ENCODE measurements at places on chromosomes 1 and 21. TPM values are rescaled to one million over a fixed set of nuclear protein-coding genes. Genes with fewer than 3 reads are reported as not detected.

The NBPF20 gene
- total RNA-seq: 3.9 TPM

The L1TD1 gene
- total RNA-seq: not detected

The FGR gene
- not detected for total RNA-seq

The APCS gene
- not detected for total RNA-seq

The PTPRC gene
- not detected for total RNA-seq

The C1orf185 gene
- not detected for total RNA-seq

The TP73 gene
- total RNA-seq: 0.58 TPM

The TIE1 gene
- total RNA-seq: 0.09 TPM

The SPRR2D gene
- not detected for total RNA-seq

The MARK1 gene
- total RNA-seq: 0.06 TPM

The CYP4A22 gene
- total RNA-seq: not detected

The PROX1 gene
- 0.07 TPM for total RNA-seq

The S100A3 gene
- total RNA-seq: 90.5 TPM

The SPATA1 gene
- total RNA-seq: 0.72 TPM

The ERMAP gene
- 4.6 TPM for total RNA-seq

The DMRTA2 gene
- total RNA-seq: 0.15 TPM

The OR2L13 gene
- total RNA-seq: not detected

The SPRR3 gene
- not detected for total RNA-seq

The OPTC gene
- not detected for total RNA-seq

The PLCH2 gene
- 0.36 TPM for total RNA-seq

The FCGR3B gene
- not detected for total RNA-seq

The EVA1C gene
- total RNA-seq: 36.8 TPM

The LYPD8 gene
- not detected for total RNA-seq

The GRHL3 gene
- total RNA-seq: 0.39 TPM

The TNFRSF14 gene
- 0.21 TPM for total RNA-seq

The LCE1A gene
- not detected for total RNA-seq

The RAB25 gene
- not detected for total RNA-seq

The NTPCR gene
- total RNA-seq: 85.7 TPM

The MSH4 gene
- 0.03 TPM for total RNA-seq

The CYYR1 gene
- total RNA-seq: not detected

The UBE2G2 gene
- total RNA-seq: 37.6 TPM

The ADAM30 gene
- not detected for total RNA-seq

The S100A7A gene
- not detected for total RNA-seq

The GUCA2B gene
- total RNA-seq: not detected

The RNF186 gene
- not detected for total RNA-seq

The PIK3R3 gene
- 0.89 TPM for total RNA-seq

The PLPPR4 gene
- total RNA-seq: not detected

The SIK1 gene
- total RNA-seq: 9.8 TPM

The MYOM3 gene
- 7.2 TPM for total RNA-seq

The SRRM1 gene
- total RNA-seq: 51.2 TPM

The LDLRAD1 gene
- total RNA-seq: not detected

The PCP4L1 gene
- total RNA-seq: 0.06 TPM

The RGS13 gene
- not detected for total RNA-seq

The PRXL2B gene
- total RNA-seq: 19.5 TPM

The CD1D gene
- total RNA-seq: 0.05 TPM

The UQCRHL gene
- 6.9 TPM for total RNA-seq

The OR6K3 gene
- total RNA-seq: not detected

The TSSK3 gene
- not detected for total RNA-seq

The DISC1 gene
- 0.34 TPM for total RNA-seq

The DCAF8 gene
- total RNA-seq: 41.2 TPM

The EFNA1 gene
- total RNA-seq: 41.3 TPM

The KRTAP12-2 gene
- not detected for total RNA-seq

Measured in A549 treated with DMSO at 1 μM for 4 hours (cell line).